ENCODE measurements at places on chromosomes 5 and 9.

DNA sequence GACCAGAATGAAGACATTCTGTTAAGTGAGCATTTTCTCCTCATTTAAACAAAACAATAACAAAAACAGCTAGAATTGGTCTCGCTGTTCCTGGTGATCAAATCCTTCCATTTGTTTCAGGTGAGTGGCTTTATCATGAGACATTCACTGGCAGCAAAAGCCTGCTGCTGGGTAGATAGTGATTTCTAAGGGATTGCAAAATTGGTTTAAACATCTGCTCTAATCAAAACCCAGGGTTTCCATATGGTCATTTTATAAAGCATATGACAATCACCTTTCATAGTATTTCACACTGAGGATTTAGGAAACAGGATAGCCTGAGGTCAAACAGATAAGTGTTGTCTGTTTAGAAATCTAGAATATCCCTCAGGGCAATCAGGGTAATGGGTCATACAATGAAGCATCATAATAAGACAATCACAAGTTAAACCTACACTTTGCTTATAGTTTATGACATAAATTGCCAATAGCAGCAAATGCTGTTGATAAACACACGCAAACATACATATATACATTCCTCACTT, 769.6 kb upstream of the C9orf72 start:
- DNase-seq = no peak

GRCh38 chr9:70601000-70601951, 186.8 kb upstream of the KLF9 start:
- DNase-seq = peak; percentile 89

GRCh38 chr5:91382530-91383026, 539 bp downstream of the ARRDC3 start:
- peak; percentile 46 for DNase-seq

- no peak for DNase-seq
Measured at GRCh38 chr9:72818385-72818784, 134.5 kb downstream of the ALDH1A1 start.

DNA sequence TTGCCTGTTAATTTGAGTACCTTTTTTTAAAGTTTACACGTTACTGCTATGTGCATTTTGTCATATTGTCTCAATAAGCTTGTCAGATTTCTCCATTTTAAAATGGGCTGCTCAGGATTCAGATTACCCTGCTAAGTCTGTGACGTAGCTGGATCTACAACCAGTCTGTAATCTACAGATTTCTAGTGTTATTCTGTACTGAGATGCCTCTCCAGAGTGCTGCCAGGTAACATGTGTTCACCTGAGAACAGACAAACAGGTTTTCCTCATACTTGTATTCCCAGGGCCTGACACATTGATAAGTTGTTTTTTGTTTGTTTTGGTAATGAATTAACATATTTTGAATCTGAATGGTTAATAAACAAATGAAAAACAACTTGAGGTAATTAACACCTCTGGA, 15.3 kb downstream of the RAB24 start:
- DNase-seq = no peak

GRCh38 chr9:137319739-137320551, 17.9 kb upstream of the NRARP start:
- DNase-seq = no peak

DNA sequence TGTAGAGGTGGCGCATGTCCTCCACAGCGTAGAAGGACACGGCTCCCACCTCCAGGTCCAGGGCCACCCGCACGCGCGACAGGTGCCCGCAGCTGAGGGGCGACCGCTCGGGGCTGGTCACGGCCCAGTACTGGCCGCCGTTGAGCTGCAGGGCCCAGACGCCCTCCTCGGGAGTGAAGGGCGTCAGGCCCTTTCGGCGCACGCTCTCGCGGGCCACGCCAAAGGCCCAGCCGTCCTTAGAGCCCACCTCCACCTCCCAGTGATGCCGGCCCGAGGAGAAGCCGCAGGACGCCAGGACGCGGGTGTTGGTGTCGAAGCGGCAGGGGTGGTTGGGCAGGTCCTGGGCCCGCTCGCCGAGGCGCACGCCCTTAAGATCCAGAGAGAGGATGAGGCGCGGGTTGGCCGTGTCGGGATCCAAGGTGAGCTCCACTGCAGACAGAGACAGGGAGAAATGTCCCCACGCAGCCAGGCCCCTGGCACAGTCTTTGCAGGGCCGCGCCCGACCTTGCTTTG, 9.7 kb downstream of the TRIM7 start:
- no peak for DNase-seq

- no peak for DNase-seq
Measured at GRCh38 chr5:1343931-1344901, 683 bp downstream of the CLPTM1L start.

GRCh38 chr5:32261198-32261597, 51.5 kb downstream of the MTMR12 start:
- DNase-seq = no peak

DNA sequence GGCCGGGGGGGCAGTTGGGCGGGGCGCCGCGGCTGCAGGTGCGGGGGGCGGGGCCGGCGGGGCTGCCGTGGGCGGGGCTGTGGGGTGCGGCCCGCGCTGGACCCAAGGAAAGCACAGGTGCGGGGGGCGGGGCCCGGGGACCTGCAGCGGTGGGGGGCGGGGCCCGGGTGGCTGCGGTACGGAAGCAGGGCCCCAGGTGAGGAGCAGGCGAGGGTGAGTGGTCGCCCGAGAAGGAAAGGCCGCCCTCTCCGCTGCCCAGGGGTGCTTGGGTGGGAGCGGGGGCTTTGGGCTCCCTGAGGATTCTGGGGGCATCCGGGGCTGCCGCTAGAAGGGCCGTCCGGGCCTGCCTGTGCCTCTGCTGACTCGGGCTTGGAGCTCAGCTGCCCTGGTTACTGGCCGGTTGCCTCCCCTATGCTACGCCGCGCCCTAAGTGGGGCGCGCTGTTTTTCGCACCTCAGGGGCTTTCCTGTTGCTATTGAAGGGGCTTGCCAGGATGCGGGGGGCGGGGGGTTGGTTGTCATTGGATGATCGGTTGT, 767 bp downstream of the RALGPS1 start:
- DNase-seq = peak; percentile 92

- no peak for DNase-seq
Measured at GRCh38 chr5:120103495-120103894, 360.6 kb upstream of the PRR16 start.

GRCh38 chr5:71924980-71925379, 182.3 kb upstream of the MAP1B start:
- DNase-seq = no peak

DNA sequence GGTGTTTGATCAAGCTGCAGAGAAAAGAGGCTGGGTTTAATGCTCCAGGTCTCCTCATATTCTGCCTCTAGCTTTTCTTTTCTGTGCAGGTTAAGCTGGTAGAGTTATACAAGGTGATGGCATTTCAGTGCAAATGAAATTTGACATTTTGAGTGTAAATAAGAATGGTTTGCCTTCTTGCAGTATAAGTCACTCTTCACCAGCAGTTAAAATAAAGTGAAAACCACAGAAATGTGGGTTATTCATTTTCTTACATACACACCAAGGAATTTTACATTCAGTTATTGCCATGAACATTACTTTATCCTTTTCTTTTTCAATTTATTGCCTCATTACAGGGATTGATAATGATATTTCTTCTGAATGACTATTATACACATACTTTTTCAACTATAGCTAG, 337.5 kb upstream of the PCSK5 start:
- DNase-seq = no peak

- DNase-seq = peak; percentile 38
Measured at GRCh38 chr5:81856948-81857928, 106.3 kb upstream of the SSBP2 start.

GRCh38 chr5:124596595-124597421, 149.6 kb downstream of the ZNF608 start:
- DNase-seq = no peak

DNA sequence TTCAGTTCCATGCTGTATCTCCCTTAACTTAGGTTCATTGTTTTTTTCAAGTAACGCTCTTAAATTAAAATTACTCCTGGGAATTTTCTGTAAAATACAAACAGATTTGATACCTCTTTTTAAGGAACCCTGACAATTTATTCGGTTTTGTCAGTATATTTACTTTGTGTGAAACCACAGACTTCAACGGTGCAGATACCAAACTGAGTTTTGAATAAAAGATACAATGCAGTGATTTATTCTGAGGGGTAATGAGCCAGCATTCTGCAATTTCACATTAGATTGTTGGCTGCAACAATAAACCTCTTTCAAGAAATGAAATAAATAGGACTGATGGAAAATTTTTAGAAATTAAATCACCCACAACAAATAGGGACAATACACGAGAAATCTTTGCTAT, 308.6 kb upstream of the EDIL3 start:
- DNase-seq = no peak

- no peak for DNase-seq
Measured at GRCh38 chr5:74625742-74626241, 14.7 kb downstream of the ENC1 start.

GRCh38 chr9:6184749-6185645, 30.6 kb upstream of the IL33 start:
- DNase-seq = no peak

GRCh38 chr5:111551569-111552275, 39.4 kb upstream of the STARD4 start:
- no peak for DNase-seq

DNA sequence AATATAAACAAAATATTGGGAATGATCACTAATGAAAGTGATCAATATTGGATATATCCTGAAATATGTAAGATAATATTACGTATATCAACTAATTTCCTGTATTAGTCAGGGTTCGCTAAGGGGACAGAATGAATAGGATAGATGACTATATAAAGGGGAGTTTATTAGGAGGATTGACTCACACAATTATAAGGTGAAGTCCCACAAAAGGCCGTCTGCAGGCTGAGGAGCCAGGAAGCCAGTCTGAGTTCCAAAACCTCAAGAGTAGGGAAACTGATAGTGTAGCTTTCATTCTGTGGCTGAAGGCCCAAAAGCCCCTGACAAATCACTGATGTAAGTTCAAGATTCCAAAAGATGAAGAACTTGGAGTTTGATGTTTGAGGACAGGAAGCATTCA, 561.1 kb downstream of the PRDM9 start:
- no peak for DNase-seq

DNA sequence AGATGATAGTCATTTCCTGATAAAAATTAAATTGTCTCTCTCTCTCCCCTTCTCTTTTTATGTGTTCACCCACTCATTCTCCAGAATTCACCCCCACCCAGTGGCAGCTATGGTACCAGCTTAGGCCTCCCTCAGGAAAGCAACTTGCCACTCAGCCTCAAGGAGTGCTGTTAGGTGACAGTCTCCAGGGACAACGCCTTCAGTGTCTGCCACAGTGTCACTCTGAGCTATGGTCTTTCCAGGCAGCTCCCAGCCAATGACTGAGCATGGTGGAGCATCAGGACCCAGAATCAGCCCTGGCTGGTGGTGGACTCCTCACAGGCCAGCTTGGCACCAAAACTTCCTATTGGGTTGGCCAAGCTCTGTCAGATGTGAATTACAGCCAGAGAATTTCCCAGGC, 140.9 kb upstream of the PIK3R1 start:
- DNase-seq = no peak

- no peak for DNase-seq
Measured at GRCh38 chr9:116166713-116167112, 13.1 kb downstream of the PAPPA start.

GRCh38 chr5:181041043-181041442, 977 bp downstream of the BTNL9 start:
- no peak for DNase-seq

DNA sequence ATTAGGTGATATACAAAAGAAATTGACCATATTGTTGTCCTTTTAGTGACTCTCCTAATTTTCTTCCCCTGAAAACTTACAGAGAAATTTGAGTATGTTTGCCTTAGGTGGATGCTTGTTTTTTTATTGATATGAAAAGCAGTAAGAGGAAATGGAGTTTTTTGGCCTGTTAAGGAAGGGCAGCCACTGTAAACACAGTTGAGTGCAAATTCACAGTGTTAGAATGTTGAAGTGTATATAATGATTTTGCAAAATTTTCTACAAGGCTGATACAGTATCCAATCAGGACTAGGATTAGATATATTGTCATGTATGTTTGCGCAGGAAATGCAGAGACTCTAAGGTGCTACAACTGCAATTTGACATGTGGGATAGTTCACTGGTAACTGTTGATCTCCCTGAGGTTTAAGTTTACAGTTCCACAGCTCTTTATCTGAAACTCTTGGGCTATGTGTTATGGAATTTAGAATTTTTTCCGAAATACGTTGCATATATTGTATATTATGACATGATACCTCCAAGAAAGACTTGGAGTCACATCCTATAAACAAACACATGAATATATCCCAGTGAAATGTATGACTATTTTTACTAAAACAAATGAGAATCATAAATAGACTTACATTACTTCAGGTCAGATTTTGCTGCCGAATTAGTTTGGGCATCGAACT, 62.5 kb downstream of the FXN start:
- no peak for DNase-seq

DNA sequence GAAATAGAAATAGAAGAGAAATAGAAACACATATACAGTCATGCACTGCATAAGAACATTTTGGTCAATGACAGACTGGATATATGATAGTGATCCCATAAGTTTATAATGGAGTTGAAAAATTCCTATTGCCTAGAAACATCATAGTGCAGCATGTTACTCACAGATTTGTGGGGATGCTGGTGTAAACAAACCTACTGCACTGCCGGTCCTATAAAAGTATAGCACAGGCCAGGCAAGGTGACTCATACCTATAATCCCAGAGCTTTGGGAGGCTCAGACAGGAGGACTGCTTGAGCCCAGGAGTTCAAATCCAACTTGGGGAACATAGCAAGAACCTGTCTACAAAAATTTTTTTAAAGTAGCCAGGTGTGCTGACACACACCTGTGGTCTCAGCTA, 240.6 kb upstream of the MAP3K1 start:
- no peak for DNase-seq

GRCh38 chr5:110099572-110099971, 409.8 kb downstream of the MAN2A1 start:
- DNase-seq = no peak

- DNase-seq = no peak
Measured at GRCh38 chr5:88660264-88660946, 222.6 kb downstream of the MEF2C start.

GRCh38 chr5:15600035-15600434, 100.1 kb downstream of the FBXL7 start:
- no peak for DNase-seq

- no peak for DNase-seq
Measured at GRCh38 chr9:126420643-126421564, 94.3 kb downstream of the MVB12B start.

DNA sequence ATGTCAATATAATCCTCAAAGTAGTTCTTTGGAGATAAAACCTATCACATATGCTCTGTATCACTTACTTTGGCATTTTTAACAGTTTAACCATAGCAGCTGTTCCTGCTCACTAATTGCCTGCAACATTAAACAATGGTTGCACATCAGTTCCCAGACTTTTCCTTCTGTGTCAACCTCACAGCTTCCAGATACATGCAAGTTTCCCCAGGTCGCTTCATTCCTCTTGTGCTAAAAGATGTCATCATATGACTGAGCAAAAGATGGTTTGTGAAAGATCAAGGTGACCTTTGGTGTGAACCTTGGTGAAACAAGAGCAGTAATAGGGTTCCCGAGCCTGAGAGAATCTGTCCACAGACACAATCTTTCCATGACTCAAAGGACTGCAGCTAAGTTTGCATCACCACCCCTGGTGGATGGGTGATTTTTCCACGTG, 500.4 kb upstream of the PAPPA start:
- no peak for DNase-seq

Measured in transverse colon (tissue), 4 donors.